ENCODE measurements at places on chromosomes 7 and 10. TPM values are rescaled to one million over a fixed set of nuclear protein-coding genes. Genes with fewer than 3 reads are reported as not detected.

DNA sequence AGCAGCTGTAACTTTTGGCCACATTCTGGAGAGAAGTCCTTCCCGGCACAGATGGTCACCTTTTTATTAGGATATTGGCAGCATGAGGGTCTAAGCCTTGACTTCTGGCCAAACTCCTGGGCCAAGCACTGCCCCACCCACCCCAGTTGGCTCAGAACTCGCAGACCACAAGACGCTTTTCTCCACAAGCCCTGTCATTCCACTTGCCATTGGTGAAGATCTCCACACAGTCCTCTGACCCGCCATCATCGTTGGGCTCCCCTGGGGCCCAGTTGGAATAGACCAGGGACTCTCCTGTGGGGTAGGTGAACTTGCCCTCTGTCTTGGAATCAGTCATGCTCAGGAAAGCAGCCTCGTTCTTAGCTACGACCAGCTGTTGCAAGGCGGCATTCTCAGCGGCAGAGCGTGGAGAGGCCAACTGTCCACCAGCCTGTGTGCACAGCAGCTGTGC, 11.2 kb downstream of the SFTPD start:
- peak; percentile 28 for DNase-seq

Gene C10orf105
- total RNA-seq: 0.48 TPM

DNA sequence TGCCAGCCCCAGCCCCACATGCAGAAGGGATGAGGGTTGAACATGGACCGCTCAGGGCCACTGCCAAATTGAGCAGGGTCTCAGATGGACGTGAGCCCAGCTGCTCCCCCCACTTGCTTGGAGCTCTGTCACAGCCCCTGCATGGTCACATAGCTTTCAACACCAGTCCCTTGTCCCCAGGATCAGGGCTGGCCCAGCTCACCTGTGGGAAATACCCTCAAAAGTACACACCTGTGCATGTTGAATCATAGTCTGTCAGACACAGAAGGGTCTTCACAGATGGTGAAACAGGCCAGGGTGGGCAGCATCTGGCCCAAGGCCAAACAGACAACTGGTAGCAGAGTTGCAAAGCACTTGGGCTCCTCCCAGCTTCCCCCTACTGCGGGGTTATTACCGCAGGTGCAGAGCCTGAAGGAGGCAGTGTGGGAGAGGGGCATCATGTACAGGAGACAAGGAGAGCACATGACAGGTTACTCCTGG, 77.6 kb upstream of the UNC5B start:
- DNase-seq: no peak

DNA sequence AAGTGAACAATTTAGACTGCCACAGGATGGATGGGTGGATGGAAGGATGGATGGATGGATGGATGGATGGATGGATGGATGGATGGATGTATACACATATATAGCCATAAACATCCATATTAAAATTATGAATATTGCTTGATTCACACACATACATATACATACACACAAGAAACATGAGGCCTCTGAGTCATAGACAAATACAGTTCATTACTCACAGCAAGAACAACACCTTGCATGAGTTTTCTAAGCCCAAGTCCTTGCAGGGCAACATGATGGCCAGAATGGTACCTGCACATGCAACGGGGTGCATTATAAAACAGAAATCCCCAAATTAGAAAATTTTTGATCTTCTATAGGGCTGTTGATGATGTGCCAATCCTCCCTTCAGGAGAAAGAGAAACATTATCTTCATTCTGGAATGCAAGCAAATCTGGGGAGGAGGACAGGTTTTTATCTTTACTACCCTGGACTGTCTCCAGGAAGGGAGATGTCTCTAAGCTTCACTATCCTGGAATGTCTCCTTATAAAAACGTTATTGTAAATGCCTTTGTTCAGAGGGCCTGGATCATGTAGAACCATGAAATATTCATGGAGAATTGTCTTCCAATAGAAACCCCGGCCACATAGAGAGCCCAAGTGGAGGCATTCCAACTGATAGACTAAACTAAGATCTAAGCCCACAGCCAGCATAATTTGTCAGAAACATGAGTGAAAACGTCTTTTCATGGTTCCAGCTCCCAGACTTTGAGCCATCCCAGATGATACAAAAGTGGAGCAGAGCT, 238.6 kb upstream of the LRRN3 start:
- DNase-seq: no peak

GRCh38 chr7:37083311-37084096, 359.2 kb upstream of the AOAH start:
- DNase-seq: no peak

GRCh38 chr7:6271694-6272440, 557 bp downstream of the CYTH3 start:
- peak; percentile 66 for DNase-seq

GRCh38 chr7:424961-425793, 94.5 kb downstream of the PDGFA start:
- DNase-seq: peak; percentile 42

- DNase-seq: no peak
Measured at GRCh38 chr10:44993922-44994751, 6.6 kb upstream of the ZNF22 start.

DNA sequence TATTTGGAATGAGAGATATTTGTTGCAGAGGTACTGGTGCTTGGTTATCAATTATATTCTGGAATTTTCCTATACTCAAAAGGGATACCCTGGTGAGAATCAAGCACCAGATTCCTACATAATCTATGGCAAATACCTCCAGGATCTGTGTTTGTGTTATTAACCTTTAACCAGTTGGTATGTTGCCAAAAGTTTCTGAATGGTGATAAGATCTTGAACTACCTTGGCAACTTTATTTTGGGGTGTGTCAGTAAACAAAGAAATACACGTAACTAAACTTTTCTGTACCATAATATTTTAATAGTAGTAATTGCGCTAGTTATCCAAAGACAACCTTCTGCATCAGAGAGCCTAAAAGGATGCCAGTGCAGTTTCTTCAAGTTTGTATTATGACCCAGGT, 13.4 kb downstream of the SCIN start:
- DNase-seq: no peak

- DNase-seq: no peak
Measured at GRCh38 chr10:110651044-110651958, 7.2 kb downstream of the RBM20 start.

- DNase-seq: no peak
Measured at GRCh38 chr7:70044525-70044924, 446.2 kb downstream of the AUTS2 start.

DNA sequence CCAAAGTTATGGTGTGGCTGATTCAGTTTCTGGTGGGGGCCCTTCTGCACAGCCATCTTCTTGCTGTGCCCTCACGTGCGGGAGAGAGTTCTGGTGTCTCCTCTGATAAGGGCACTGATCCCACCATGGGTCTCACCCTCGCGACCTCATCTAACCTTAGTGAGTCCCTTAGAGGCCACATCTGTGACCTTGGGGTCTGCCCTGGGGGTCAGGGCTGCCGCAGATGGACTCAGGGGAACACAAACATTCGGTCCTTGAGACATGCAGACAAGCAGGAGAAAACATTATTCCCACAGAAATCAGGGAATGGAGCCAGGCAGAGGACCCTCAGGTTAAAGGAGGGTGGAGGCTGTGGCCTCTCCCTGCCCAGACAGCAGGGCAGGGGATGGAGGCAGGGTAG, 177.9 kb downstream of the DNAJB6 start:
- no peak for DNase-seq

Gene TMEM254
- 26.9 TPM for total RNA-seq

Gene ITIH5
- total RNA-seq: 7.6 TPM

DNA sequence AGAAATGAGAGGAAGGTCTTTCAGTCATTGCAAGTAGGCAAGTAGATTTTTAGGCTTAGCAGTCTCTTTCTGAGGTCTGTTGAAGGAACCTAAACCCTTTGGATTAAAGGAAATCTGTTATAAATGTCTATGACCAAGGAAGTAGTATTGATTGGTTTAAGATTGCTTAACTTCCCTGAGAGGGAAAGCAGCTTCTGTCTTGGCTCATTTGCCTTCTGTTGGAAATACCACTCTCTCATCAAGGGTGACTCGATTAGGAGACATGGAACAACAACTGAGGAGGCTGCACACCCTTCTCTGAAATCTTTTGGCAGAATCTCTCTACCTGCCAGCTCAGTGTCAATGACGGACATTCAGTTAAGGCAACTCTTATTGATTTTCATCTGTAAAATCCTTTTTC, 282.9 kb downstream of the PRKG1 start:
- DNase-seq: no peak

DNA sequence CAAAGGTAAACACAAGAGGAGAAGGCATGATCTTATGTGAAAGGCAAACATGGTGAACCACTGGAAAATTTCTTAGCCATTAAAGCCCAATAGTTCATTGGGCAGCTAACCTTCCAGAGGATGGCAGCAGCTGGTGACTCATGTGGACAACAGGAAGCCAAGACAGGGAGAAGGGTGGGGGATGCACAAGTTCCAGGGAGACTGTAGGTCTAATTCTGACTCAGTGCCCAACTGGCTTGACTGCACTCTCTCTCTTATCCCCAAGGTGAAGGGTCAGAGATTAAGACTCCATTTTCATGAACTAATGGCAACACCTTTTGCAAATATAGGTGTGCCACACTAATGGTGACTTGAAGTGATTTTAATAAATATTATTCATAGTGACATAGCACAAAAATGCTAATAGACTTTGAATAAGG, 47.9 kb upstream of the SLC35B4 start:
- DNase-seq: no peak

All from H1 (cell line).